BE2C (cell line): ENCODE measurements at places on chromosomes 13 and 19.

DNA sequence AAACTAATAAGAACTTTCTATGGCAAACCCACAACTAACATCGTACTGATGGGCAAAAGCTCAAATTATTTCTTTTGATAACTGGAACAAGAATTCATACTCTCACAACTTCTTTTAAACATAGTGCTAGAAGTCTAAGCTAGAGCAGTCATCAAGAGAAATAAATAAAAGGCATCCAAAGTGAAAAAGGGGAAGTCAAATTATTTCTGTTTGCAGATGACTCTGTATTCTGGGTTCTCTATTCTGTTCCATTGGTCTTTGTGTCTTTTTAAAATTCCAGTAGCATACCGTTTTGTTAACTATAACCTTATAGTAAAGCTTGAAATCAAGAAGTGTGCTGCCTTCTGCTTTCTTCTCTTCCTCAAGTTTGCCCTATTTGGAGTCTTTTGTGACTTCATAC, 1215.9 kb downstream of the UQCRFS1 start:
- no peak for DNase-seq

- no peak for DNase-seq
These were observed 311.3 kb downstream of the KLF12 start for GRCh38 chr13:73822668-73823592.

GRCh38 chr19:53881482-53882390, at the start of gene PRKCG:
TSS of gene PRKCG (plus strand) at chr19:53882197. CDS start at chr19:53882495, 298 bp downstream.
- DNase-seq = peak; percentile 63

GRCh38 chr13:99969919-99970650, 1.5 kb downstream of the ZIC5 start:
- DNase-seq = peak; percentile 58

- DNase-seq = no peak
These were observed 115.6 kb upstream of the UQCRFS1 start for GRCh38 chr19:29328586-29328985.

DNA sequence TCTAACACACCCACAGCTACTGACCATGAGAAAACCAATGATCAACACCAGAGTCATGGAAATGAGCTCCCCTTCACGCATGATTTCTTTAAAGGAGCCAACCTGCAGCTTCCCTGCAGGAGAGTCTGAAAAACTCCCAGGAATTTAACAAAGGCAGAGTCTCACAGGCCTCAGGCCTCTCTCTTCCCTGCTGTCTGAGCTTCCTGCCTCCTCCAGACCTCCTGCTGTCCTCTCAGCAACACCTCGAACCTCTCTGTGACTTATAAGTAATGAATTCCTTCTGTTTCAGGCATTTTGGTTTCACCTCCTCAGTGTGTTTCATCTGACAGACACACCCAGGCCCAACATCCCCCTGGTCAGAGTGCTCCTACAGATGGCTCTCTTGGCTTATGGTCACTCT, 1044.4 kb downstream of the UQCRFS1 start:
- no peak for DNase-seq

DNA sequence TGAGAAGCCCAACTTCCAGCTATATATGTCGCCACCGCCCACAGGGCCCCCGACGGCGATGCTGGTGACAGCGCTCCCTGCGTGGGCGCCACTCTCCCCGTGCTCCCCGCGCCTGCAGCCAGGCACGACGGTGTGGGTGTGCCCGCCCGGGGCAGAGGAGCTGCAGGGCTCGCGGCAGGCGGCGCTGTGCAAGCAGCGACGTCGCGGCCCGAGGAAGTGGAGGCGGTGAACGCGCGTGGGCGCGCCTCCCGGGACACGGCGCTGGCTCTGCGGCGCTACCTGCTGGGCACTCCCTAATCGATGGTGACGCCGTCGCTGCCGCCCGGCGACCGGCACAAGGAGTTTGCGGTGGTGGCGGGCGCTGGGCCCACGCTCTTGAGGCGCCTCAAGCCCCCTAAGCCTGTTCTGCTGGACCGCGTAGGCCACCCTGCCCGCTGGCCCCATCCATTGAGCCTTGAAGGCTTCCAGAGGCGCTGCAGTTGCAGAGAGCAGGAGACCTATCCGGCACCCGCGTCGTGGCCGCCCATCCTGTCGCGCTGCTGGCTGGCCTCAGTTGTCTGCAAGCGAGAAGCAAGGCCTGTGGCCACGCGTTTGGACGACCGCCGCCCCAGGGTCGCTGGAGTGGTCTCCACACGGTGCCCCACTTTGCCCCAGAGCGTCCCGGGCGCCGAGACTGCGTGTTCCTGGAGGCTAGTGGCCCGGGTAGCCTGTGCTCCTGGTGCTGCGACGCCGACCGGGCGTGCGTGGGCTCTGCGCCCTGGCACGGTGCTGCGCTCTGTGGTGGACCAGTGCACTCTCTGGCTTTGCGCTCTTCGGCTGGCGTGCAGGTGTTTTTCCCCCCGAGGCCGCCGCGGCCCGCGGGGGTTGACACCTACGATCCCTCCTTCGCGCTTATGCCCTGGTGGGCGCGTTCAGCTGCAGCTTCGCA, 23.1 kb downstream of the LRFN3 start:
- DNase-seq = peak; percentile 36

DNA sequence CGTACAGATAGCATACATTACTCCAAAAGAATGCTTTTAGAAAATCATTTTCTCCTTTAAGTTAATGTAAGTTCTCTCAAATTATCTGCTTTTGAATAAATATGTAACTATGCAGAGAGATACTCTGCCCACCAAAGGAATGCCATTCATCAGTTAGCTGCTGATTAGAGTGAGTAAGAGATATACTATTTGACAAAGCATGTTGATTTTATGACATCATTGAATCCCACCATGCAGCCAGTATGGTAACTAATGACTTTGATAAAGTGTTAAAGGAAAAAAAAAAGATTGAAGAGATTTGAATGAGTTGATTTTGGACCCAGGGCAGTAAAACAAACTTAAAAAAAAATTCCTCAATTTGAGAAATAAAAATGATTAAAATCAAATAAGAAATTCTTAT, 521.5 kb downstream of the SLITRK6 start:
- DNase-seq = no peak

DNA sequence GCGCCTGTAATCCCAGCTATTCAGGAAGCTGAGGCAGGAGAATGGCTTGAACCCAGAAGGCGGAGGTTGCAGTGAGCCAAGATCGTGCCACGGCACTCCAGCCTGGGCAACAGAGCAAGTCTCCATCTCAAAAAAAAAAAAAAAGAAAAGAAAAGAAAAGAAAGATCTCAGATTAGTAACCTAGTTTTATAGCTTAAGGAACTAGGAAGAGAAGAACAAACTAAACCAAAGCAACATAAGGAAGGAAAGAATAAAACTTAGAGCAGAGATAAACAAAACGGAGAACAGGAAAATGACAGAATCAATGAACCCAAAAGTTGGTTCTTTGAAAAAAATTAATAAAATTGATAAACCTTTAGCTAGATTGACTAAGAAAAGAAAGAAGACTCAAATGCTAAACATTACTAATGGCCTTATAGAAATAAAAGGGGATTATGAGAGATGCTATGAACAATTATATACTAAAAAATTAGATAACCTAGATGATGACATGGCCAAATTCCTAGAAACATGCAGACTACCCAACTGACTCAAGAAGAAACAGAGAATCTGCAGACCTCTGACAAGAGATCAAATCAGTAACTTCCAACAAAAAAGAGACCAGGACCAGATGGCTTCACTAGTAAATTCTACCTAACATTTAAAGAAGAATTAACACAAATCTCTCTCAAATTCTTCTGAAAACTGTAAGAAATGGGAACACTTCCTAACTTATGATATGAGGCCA, 68.2 kb downstream of the CDADC1 start:
- DNase-seq = no peak

- peak; percentile 80 for DNase-seq
These were observed 12.4 kb downstream of the PRKD2 start for GRCh38 chr19:46704379-46705076.

DNA sequence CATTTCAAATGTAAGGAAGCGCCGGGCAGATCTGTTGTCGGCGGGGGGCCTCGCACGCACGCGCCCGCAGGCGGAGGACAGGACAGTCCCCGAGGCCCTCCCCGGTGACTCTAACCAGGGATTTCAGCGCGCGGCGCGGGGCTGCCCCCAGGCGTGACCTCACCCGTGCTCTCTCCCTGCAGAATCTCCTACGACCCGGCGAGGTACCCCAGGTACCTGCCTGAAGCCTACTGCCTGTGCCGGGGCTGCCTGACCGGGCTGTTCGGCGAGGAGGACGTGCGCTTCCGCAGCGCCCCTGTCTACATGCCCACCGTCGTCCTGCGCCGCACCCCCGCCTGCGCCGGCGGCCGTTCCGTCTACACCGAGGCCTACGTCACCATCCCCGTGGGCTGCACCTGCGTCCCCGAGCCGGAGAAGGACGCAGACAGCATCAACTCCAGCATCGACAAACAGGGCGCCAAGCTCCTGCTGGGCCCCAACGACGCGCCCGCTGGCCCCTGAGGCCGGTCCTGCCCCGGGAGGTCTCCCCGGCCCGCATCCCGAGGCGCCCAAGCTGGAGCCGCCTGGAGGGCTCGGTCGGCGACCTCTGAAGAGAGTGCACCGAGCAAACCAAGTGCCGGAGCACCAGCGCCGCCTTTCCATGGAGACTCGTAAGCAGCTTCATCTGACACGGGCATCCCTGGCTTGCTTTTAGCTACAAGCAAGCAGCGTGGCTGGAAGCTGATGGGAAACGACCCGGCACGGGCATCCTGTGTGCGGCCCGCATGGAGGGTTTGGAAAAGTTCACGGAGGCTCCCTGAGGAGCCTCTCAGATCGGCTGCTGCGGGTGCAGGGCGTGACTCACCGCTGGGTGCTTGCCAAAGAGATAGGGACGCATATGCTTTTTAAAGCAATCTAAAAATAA, 18.2 kb downstream of the IL17D start:
- no peak for DNase-seq

- no peak for DNase-seq
These were observed 47.0 kb downstream of the PCDH9 start for GRCh38 chr13:67183151-67183550.

DNA sequence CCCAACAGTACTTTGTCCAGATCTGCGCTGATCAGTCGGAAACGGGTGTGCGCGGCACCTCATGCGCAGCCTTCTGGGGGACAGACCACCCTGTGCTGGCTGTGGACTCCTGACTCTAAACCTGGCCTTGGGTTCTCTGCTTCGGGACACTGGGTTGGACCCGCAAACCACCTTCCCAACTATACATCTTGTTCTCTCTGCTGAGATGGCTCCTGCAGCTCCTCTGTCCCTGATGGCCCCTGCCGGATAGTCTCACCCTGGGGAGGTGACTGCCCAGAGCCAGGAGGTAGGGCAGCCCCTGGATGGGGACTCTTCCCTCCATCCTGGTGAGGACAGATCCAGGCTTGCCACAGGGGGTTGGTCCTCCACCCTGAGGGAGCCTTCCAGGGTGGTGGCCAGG, 23.3 kb downstream of the RFX1 start:
- DNase-seq = no peak

- DNase-seq = peak; percentile 69
These were observed 20.3 kb upstream of the TMTC4 start for GRCh38 chr13:100694722-100695508.

- DNase-seq = no peak
These were observed 447.4 kb downstream of the COG6 start for GRCh38 chr13:40102854-40103253.

DNA sequence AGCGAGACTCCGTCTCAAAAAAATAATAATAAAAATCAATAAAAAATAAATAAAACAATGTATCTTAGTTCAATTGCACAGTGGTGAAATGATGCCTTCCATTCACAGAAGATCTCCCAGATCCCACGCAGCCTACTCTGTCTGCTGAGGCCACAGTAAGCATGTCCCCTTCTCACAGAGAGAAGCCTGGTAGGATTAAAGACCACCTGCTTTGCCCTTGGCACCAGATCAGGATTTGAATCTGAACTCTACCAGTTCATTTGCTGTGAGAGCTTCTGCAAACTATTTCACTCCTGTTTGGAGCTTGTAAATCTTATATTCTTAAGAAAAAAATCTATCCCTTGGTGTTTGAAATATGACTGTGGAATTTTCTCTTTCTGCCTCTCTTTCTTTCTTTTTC, 2.2 kb upstream of the SLC7A1 start:
- no peak for DNase-seq

DNA sequence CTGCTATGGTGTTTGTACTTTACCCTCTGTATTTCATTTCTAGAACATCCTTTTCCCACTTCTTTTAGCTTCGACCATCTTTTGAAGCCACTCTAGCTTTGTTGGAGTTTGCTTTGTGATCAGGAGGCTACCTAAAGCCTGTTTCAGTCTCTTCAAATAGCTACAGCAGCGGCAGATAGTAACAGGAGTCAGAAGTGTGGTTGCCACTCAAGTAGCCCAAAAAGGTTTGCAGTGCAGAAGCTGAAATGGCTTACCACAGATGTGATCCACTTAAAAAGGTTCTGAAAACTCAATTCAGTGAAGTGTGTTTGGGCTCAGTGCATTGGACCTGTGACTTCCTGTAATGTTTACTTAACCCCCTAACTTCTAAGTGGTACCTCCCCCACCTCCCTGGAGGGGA, 26.2 kb downstream of the WASF3 start:
- DNase-seq = no peak

DNA sequence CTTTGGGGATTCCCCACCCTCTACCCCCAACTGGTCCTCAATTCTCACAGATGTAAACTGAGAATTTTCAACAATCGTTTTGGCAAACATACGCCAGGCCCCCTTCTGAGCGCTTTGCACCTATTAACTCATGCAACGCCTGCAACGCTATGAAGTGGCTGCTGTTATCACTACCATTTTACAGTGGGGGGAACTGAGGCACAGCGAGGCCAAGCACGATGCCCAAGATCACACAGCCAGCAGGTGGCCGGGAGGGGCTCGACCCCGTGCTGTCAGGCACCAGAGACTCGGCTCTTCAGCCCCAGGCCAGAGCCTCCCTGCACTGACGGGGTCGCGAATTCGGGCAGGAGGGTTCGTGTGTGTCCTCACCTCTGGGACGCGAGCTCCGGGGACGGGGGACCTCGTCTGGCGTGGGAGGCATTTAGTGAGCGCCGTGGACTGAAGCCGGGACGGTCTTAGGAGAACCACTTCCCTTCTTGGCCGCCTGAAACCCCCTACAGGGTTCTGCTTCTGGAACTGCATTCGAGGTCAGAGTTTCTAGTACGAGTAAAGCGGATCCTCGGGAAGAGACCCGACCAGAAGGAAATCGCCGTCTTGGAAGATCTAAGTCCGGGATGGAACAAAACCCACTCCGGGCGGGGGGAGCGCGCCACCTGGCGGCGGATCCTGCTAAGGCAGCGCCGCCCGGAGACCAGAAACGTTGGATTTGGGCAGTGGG, 21.0 kb downstream of the ZNF114 start:
- DNase-seq = peak; percentile 77

DNA sequence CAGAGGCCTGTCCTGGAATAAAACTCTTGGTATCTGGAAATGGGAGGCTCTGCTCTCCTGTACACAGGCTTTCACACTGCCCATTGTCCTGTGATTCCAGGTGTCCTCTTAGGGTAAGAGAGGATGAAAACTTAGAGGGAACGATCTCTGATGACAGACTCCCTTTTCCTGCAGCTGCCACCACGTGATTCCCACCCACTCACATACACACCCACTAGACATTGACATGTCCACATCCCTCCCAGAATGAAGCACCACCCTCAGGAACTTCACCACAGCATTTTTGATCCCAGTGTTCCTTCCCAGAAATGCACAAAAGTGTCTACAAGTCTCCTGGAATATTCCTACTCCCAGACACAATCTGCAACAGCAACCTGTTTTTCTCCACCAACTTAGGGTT, 8.2 kb downstream of the ZNF429 start:
- DNase-seq = no peak

GRCh38 chr13:46739447-46740098, 57.4 kb downstream of the ESD start:
- no peak for DNase-seq

- DNase-seq = no peak
These were observed 116.0 kb downstream of the SIPA1L3 start for GRCh38 chr19:38022791-38023670.

- DNase-seq = no peak
These were observed 2.9 kb downstream of the HIF3A start for GRCh38 chr19:46299695-46300094.
